Activated naive CD4-positive, alpha-beta T cell treated with anti-CD3 and anti-CD28 coated beads, Interleukin-2, amount 10 ng/mL, durations not matched to agents 7 days and 5 days (primary cell): ENCODE measurements at places on chromosomes 4 and X.

- H3K4me3 ChIP-seq = no peak overlapping the region
- no peaks in the 10 kb centered on the region for H3K4me1 ChIP-seq
- H3K27ac ChIP-seq = no peak overlapping the region
- no peak for DNase-seq
Measured at GRCh38 chr4:20292739-20293138, 41.0 kb downstream of the SLIT2 start.

- no peak for DNase-seq
- H3K27me3 ChIP-seq = no peaks in the 10 kb centered on the region
- no peak overlapping the region for H3K27ac ChIP-seq
- H3K36me3 ChIP-seq = no peaks in the 10 kb centered on the region
- H3K4me3 ChIP-seq = no peak overlapping the region
- H3K4me1 ChIP-seq = no peaks in the 10 kb centered on the region
Measured at GRCh38 chr4:99710681-99711345, 53.2 kb upstream of the C4orf54 start.

DNA sequence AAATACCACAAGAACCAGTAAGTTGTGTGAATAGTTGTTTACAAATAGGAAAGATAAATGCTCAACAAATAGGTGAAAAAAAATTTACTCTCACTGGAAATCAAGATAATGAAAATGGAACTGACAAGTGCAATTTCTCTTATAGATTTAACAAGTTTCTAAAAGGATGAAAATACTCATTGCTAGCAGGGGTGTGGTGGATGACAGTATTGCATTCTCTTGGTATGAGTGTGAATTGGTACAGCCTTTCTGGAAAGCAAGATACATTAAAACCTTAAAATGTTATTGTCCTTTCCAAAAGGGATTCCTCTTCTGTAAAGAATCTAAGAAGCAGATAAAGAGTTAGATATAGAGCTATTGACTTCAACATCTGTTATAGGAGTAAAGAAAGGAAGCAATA is 240.0 kb upstream of the RPS6KA3 start:
- no peaks in the 10 kb centered on the region for H3K4me1 ChIP-seq
- DNase-seq = no peak
- peaks cover 2% of the 10 kb centered on the region for H3K36me3 ChIP-seq
- H3K4me3 ChIP-seq = no peak overlapping the region
- H3K27me3 ChIP-seq = peaks cover 18% of the 10 kb centered on the region

DNA sequence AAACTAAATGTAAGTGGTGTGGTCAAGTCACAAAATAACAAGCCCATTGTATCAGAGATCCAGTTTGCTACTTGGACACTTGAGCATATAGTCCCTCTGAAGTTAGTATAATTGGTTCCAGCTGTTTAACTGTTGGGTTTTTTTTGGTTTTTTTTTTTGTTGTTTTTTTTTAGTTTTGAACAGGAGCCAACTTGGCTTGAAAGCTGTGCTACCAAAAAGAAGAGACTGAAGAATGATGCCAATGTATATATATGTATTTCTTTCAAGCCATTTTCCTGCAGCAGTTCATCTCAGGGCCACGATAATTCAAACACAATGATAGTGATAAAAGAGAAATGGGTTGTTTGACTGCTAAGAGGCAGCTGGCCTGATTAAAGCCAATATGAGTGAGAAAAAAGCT is 138.3 kb downstream of the PCDH18 start:
- no peak for DNase-seq
- no peaks in the 10 kb centered on the region for H3K27me3 ChIP-seq
- no peak overlapping the region for H3K4me3 ChIP-seq
- no peaks in the 10 kb centered on the region for H3K4me1 ChIP-seq
- H3K36me3 ChIP-seq = no peaks in the 10 kb centered on the region

GRCh38 chr4:108978066-108978465 is 215.2 kb upstream of the ETNPPL start:
- H3K4me1 ChIP-seq = peaks cover 46% of the 10 kb centered on the region
- no peak overlapping the region for H3K27ac ChIP-seq
- peaks cover 25% of the 10 kb centered on the region for H3K36me3 ChIP-seq
- no peaks in the 10 kb centered on the region for H3K27me3 ChIP-seq

DNA sequence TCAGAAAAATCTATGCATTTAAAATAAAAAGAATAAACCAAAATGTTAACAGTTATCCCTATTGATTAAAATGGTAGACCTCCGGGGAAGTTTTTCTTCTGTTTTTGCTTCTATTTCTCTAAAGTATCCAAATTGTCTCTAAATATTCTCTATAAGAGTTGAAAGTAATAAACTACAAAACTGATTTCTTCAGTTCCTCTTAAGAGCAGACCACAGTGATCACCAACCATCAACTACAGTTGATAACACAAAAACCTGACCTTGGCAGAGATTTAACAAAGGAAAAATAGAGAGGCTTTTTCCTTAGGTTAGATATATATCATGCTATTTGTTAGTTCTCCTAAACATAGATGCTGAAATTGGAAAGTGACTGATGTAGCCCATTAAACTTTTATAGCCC is 27.3 kb downstream of the DDX60 start:
- H3K4me1 ChIP-seq = peaks cover 20% of the 10 kb centered on the region
- H3K27me3 ChIP-seq = no peaks in the 10 kb centered on the region
- DNase-seq = no peak
- H3K36me3 ChIP-seq = peaks cover 38% of the 10 kb centered on the region

GRCh38 chr4:139988863-139989765 is 164.9 kb downstream of the MAML3 start:
- H3K4me1 ChIP-seq = no peaks in the 10 kb centered on the region
- DNase-seq = no peak
- H3K27ac ChIP-seq = no peak overlapping the region
- no peak overlapping the region for H3K4me3 ChIP-seq

GRCh38 chrX:3271834-3272186 is 74.6 kb downstream of the MXRA5 start:
- H3K27ac ChIP-seq = no peak overlapping the region
- H3K27me3 ChIP-seq = no peaks in the 10 kb centered on the region
- no peaks in the 10 kb centered on the region for H3K4me1 ChIP-seq
- H3K36me3 ChIP-seq = no peaks in the 10 kb centered on the region

- no peak for DNase-seq
- no peak overlapping the region for H3K4me3 ChIP-seq
- H3K27me3 ChIP-seq = peaks cover 28% of the 10 kb centered on the region
- H3K27ac ChIP-seq = no peak overlapping the region
- H3K4me1 ChIP-seq = peaks cover 32% of the 10 kb centered on the region
- H3K36me3 ChIP-seq = peaks cover 6% of the 10 kb centered on the region
Measured at GRCh38 chr4:25310803-25311166, 1.8 kb upstream of the ZCCHC4 start.

DNA sequence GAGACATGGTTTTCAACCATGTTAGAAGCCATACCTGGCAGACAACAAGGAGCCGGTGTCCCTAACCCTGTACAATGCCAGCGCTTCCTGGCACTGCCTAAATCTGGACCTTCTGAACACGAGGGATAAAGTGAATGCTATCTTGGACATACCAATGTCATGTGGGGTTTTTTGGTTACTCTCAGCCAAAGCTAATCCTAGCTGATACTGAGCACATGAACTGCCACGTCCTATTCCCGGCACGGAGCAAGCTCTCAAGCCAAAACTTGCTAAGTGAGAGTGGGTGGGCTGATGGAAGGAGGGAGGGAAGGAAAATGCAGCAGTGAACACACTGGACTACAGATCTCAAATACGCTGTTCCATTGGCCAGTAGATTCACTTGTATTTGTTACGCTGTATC is 226.1 kb downstream of the BCOR start:
- peaks cover 48% of the 10 kb centered on the region for H3K4me1 ChIP-seq
- no peak overlapping the region for H3K4me3 ChIP-seq
- no peak overlapping the region for H3K27ac ChIP-seq
- peaks cover 14% of the 10 kb centered on the region for H3K27me3 ChIP-seq
- DNase-seq = no peak

- no peaks in the 10 kb centered on the region for H3K36me3 ChIP-seq
- no peak overlapping the region for H3K27ac ChIP-seq
- no peak for DNase-seq
- no peaks in the 10 kb centered on the region for H3K4me1 ChIP-seq
- peaks cover under 1% of the 10 kb centered on the region for H3K27me3 ChIP-seq
Measured at GRCh38 chr4:76558396-76559235, 123.6 kb downstream of the SHROOM3 start.

DNA sequence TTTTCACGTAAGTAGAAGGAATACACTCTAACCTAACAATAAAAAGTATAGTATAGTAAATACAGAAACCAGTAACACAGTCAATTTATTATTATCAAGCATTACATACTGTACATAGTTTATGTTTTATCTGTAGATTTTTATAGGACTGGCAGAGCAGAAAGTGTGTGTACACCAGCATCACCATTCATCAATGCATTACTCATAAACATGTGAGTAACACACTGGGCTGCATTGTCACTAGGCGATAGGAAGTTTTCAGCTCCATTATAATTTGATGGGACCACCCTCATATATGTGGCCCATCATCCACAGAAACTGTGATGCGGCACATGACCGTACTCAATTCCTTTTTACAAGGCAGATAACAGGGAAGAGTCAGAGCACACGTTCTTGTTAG is 137.8 kb upstream of the RBPJ start:
- no peaks in the 10 kb centered on the region for H3K36me3 ChIP-seq
- no peak overlapping the region for H3K27ac ChIP-seq
- no peak overlapping the region for H3K4me3 ChIP-seq
- H3K4me1 ChIP-seq = no peaks in the 10 kb centered on the region
- peaks cover 3% of the 10 kb centered on the region for H3K27me3 ChIP-seq

GRCh38 chrX:50211510-50211909 is 6.9 kb downstream of the CCNB3 start:
- no peak overlapping the region for H3K4me3 ChIP-seq
- H3K27me3 ChIP-seq = no peaks in the 10 kb centered on the region
- no peaks in the 10 kb centered on the region for H3K4me1 ChIP-seq
- H3K36me3 ChIP-seq = no peaks in the 10 kb centered on the region
- no peak overlapping the region for H3K27ac ChIP-seq

GRCh38 chrX:124362072-124362471 is 15.7 kb downstream of the SH2D1A start:
- no peaks in the 10 kb centered on the region for H3K27me3 ChIP-seq
- DNase-seq = peak; percentile 25
- H3K27ac ChIP-seq = peak overlapping the region; percentile 52

GRCh38 chr4:16992566-16993225 is 94.3 kb upstream of the LDB2 start:
- H3K27ac ChIP-seq = no peak overlapping the region
- no peak overlapping the region for H3K4me3 ChIP-seq
- H3K36me3 ChIP-seq = no peaks in the 10 kb centered on the region
- H3K27me3 ChIP-seq = no peaks in the 10 kb centered on the region

GRCh38 chrX:94288972-94289371 is 615.0 kb downstream of the FAM133A start:
- H3K4me3 ChIP-seq = no peak overlapping the region

DNA sequence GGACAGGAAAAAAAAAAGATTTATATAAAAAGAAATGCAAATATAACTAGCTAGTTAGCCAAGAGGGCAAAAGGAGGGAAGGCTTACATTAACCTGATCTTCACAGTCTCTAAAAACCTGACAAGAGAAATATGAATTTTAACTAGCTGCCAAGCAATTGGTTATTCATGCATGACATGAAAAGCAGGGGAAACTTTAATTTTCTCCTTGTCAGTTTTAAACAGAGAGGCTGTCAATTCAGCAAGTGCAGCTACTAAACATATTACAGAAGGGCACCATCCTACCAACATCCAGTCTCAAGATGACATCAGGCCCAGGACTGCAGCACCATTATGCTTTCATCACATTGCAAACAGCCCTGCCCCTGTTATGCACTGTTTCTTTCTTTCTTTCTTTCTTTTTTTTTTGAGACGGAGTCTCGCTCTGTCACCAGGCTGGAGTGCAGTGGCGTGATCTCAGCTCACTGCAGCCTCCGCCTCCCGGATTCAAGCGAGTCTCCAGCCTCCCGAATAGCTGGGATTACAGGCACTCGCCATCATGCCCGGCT is 38.9 kb upstream of the CBR4 start:
- no peak for DNase-seq
- H3K27ac ChIP-seq = no peak overlapping the region
- no peaks in the 10 kb centered on the region for H3K36me3 ChIP-seq
- no peak overlapping the region for H3K4me3 ChIP-seq
- no peaks in the 10 kb centered on the region for H3K4me1 ChIP-seq
- no peaks in the 10 kb centered on the region for H3K27me3 ChIP-seq

DNA sequence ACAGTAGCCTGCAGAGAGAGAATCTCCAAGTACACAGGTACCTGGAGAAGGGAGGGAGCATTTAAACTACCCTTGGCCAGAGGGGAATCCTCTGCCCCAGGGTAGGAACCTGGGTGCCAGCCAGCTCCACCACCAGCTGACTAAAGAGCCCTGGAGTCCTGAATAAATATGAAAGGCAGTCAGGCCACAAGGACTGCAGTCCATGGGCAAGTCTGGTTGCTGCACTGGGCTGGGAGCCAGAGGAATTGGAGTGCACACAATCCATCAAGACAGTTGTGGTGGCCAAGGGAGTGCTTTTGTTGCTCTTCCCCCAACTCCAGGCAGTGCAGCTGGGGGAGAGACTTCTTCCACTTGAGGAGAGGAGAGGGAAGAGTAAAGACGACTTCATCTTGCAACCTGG is 172.5 kb downstream of the HNRNPD start:
- no peak overlapping the region for H3K4me3 ChIP-seq
- peaks cover 11% of the 10 kb centered on the region for H3K27me3 ChIP-seq
- H3K36me3 ChIP-seq = no peaks in the 10 kb centered on the region
- H3K4me1 ChIP-seq = no peaks in the 10 kb centered on the region

GRCh38 chrX:136909706-136910564 is 29.4 kb upstream of the RBMX start:
- peak overlapping the region; percentile 88 for H3K4me3 ChIP-seq
- H3K27me3 ChIP-seq = no peaks in the 10 kb centered on the region
- DNase-seq = peak; percentile 77
- H3K4me1 ChIP-seq = peaks cover 19% of the 10 kb centered on the region

DNA sequence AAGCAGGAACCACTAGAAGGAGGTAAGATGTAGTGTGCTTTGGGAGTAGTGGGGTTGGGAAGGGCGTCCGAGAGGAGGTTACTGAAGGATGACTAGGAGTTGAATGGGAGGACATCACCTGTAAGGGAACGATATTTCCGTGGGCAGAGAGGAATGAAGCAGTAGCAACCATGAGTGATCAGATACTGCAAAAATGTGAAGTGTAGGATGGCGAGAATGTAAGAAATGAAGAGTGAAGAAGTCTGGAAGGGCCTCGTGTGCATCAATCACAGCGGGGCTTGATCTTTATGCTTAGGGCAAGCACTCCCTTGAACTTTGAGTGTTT is 594 bp downstream of the MSMO1 start:
- no peak overlapping the region for H3K27ac ChIP-seq
- H3K36me3 ChIP-seq = peaks cover 47% of the 10 kb centered on the region
- no peaks in the 10 kb centered on the region for H3K27me3 ChIP-seq
- peaks cover 33% of the 10 kb centered on the region for H3K4me1 ChIP-seq
- no peak overlapping the region for H3K4me3 ChIP-seq
- no peak for DNase-seq

DNA sequence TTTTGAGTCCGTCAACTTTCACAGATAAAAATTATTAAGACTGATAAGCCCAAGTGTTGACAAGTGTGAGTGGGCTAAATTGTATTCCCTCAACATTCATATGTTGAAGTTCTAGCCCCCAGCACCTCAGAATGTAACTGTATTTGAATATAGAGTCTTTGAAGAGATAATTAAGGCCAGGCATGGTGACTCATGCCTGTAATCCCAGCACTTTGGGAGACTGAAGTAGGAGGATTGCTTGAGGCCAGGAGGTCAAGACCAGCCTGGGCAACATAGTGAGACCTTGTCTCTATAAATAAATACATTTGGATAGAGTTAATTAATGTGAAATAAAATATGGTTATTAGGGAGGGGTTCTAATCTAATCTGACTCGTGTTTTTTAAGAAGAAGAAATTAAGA is 29.7 kb upstream of the SLC25A4 start:
- no peak overlapping the region for H3K4me3 ChIP-seq
- peaks cover 30% of the 10 kb centered on the region for H3K27me3 ChIP-seq
- no peak for DNase-seq
- no peak overlapping the region for H3K27ac ChIP-seq
- no peaks in the 10 kb centered on the region for H3K36me3 ChIP-seq

- no peak overlapping the region for H3K4me3 ChIP-seq
- H3K27ac ChIP-seq = no peak overlapping the region
- DNase-seq = no peak
- H3K36me3 ChIP-seq = no peaks in the 10 kb centered on the region
Measured at GRCh38 chr4:30825008-30825770, 105.0 kb downstream of the PCDH7 start.
